CD4-positive, alpha-beta memory T cell (primary cell): ENCODE measurements at places on chromosomes 5 and 9. TPM values are rescaled to one million over a fixed set of nuclear protein-coding genes. Genes with fewer than 3 reads are reported as not detected.

GRCh38 chr5:15236911-15237508 is 263.0 kb upstream of the FBXL7 start:
- no peak for DNase-seq

DNA sequence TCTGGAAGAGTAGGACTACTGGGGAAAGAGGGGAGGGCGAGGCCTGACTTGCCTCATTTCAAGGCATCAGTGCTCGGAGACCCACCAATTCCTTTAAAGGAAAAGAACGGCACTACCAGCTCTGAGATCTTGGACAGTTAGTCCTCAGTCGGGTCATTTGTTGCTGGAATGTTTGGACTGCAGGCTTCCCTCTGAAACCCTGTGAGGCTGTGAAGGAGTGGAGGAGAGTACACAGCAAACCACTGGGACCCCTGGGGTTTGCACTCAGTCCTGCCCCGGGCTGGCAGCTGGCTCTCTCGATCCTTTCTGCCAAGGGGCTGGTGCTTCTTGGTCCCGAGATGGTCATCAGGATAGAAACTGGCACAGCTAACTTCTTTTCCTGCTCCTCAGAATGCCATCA is 194.5 kb downstream of the TRIO start:
- DNase-seq = no peak

DNA sequence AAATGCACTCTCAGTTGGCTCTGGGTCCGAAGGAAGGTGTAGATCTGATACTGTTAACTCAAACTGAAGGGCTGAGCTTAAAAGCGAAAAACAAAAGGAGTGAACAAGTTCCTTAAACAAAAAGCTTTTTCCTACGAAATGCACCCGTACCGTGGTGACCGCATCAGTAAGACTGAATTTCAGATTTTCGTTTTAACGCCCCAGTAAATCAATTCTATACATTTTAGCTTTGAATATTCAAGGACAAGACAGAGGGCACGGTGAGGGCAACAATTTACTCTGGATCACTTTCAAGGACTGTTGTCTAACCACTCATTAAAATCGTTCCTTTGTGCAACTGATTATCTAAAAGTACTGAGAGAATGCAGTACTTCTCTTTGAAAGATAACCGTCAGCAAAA is 1.9 kb downstream of the HOMER1 start:
- DNase-seq = no peak

GRCh38 chr9:103361906-103362305 is 366.8 kb downstream of the CYLC2 start:
- DNase-seq = no peak

The CDC20B gene
- not detected for polyA plus RNA-seq

The TOR2A gene
- polyA plus RNA-seq = 23.2 TPM
